AG09319 (cell line): ENCODE measurements at places on chromosomes 7 and 10.

DNA sequence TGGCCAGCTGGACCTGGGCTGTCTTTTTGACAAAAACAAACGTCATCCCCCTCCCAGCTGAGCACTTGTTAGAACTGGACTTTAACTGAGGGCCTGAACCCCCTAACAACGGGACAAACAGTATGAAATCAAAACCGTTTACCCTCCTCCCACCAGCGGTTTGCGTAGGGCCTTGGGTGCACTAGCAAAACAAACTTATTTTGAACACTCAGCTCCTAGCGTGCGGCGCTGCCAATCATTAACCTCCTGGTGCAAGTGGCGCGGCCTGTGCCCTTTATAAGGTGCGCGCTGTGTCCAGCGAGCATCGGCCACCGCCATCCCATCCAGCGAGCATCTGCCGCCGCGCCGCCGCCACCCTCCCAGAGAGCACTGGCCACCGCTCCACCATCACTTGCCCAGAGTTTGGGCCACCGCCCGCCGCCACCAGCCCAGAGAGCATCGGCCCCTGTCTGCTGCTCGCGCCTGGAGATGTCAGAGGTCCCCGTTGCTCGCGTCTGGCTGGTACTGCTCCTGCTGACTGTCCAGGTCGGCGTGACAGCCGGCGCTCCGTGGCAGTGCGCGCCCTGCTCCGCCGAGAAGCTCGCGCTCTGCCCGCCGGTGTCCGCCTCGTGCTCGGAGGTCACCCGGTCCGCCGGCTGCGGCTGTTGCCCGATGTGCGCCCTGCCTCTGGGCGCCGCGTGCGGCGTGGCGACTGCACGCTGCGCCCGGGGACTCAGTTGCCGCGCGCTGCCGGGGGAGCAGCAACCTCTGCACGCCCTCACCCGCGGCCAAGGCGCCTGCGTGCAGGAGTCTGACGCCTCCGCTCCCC, at the start of gene IGFBP1:
TSS of gene IGFBP1 (plus strand) at position 304 of the 808 bp plus-strand sequence. CDS start at position 469, 165 bp downstream.
- no peak for DNase-seq

DNA sequence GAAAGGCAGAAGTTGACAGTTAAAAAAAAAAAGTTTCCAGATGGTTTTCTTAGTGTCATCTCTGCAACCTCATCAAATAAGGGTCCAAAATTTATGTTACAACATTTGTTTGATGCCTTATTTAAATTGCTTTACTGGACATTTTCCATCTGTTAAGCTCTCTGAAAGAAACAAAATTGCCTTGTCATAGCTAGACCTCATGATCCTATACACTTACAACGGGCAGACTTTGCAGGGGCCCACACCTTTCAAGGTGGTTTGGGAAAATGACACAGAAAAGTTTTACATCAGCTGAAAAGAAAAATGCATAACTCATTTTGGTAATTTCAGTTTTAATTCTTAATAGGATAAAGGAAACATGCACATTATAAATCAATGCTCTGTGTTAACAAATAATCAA, 1.4 kb upstream of the TES start:
- no peak for DNase-seq

- DNase-seq, result no peak
Observed at GRCh38 chr10:76784076-76784475, 853.5 kb downstream of the KCNMA1 start.

GRCh38 chr10:129705676-129706075, 238.6 kb downstream of the MGMT start:
- no peak for DNase-seq

DNA sequence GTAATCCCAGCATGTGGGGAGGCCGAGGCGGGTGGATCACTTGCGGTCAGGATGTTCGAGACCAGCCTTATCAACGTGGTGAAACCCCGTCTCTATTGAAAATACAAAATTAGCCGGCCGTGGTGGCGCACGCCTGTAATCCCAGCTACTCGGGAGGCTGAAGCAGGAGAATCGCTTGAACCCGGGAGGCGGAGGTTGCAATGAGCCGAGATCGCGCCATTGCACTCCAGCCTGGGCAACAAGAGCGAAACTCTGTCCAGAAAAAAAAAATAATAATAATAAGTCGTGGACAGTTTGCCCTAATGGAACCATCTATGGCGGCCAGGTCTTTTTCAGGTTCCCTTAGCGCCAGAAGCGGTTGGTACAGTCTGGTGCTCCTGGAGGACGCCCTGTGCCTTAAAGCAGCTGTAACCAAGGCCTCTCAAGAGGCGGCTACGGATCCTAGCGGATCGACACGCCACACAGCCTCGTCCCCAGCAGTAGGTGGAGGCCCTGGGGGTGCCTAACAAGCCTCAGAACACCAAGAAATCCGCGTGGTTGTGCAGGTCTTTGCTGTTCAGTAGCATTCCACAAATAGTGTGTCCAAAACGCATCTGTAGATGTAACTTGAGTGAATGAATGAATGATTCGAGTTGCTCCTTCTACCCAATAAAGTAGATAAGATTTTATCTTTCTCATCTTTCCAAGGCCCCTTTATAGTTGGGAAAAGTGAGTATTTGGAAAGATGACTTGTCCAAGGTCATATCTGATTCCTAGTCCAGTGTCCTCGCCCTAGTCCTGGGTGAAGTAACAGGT, 982 bp downstream of the PGAM1 start:
- DNase-seq, result no peak

- no peak for DNase-seq
Observed at GRCh38 chr10:22341190-22341925, 3.9 kb upstream of the SPAG6 start.
